Endothelial cell (in vitro differentiated cells): ENCODE measurements at places on chromosomes 3 and 15.
A peak's percentile ranks its signal among the peaks of the same experiment; 100 is the strongest.

DNA sequence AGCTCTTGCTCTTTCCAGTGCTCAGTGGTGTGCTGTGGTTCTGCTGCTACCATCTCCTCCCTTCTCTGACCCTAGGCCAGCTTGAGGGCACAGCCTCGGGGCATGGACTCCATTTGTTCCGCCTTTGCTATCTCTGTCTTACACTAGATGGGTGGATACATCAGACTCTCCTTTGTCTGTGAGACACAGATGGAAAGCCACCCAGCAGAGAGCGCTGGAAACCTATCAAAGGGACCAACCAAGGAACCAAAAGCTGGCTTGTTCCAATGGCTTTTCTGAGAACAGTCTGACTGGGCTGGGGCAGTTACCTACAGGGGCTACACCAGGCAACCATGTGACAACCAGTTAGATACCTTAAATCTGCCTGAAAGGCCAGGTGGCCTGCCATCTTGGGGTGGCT lies 63.8 kb downstream of the NPTN start:
- DNase-seq = no peak

DNA sequence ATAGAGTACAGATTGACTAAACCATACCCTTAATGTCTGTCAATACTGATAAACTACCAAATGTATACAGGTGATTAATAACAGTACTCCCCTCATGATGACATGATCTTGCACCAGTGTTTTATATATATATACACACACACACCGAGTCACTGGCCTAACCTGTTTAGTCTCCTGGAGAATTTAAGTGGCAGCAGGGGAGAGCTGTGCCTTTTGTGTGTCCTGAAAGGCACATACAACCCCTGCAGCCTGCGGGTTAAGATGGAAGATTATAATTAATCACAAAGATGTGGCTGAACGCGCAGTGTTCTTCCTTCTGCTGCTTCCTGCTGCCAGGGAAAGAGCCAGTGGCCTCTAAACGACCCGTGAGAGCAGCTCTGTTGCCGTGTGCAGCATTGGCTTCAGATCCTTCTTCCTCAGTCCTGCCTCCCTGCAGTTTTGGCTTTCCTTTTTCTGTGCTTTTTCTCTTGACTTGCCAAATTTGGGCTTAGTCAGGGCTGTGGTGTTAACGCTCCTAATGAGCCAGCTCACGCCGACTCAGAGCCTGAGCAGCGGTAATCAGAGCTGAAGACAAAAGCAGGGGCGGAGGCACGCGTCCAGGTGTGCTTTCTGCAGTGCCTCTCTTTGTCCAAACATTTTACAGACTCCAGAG lies 42.5 kb upstream of the UBE3A start:
- peak; percentile 19 for DNase-seq

DNA sequence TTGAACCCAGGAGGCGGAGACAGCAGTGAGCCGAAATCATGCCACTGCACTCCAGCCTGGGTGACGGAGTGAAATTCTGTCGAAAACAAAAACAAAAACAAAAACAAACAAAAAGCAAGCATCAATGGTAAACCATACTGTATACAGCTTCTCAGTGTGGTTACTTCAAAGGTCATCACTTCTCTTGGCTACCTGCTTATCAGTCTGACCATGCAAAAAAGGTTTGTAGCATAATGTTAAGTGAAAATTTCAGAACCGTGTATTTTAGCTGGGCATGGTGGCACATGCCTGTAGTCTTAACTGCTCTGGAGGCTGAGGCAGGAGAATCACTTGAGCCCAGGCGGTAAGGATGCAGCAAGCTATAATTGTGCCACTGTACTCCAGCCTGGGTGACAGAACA lies 4.2 kb downstream of the UBXN7 start:
- DNase-seq = no peak

GRCh38 chr15:70430069-70430468 lies 332.4 kb upstream of the TLE3 start:
- no peak for DNase-seq

DNA sequence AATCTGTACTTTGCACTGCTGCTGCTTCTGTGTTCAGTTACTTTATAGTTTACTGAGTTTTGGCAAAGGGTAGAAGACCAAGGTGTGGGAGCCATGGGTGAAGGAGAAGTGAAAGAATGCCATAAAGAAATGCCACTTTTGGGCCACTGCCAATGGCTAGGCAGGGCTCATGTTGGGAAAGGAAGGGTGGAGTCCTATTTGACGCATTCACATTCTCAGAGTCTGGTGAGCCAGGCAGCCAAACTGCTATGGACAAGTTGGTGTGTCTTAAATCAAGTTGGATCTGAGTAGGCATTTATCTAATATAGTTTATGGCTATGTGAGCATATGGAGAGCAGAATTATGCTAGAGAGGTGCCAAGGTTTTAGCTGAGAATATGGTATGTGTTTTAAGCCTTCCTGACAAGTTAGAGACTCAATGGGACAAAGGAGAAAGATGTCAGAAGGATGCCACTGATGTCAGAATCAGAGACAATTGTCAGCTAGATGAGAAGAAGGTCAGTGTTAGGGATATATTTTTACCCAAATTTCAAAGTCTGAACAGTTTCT lies 296.1 kb downstream of the AGBL1 start:
- DNase-seq = no peak

DNA sequence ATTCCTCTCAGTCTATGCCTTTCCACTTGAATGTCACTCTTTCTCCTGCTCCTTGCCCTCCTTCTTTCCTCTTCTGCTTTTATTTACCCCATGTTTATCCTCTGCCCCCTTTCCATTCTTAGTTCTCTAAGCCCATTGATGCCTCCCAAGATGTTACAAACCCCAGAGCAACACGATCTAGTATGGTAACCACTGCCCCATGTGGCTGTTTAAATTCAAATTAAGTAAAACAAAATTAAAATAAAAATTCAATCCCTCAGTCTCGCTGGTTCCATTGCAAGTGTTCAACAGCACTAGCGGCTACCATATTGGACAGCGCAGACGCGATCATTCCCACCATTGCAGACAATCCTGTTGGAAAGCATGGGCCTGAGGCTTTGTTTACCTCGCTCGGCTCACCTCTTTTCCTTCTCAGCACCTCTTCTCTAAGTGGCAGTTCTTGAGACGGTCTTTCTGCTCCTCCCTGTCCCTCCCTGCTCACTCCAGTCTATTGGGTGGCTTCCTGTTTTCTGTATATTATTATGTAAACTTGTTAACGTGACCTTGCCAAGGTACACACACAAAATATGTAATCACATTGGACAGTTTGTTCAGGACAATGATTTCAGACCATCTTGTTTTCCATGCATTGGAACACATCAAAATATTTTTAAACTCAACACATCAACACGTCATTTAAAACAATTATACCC lies 21.8 kb upstream of the CA12 start:
- no peak for DNase-seq

DNA sequence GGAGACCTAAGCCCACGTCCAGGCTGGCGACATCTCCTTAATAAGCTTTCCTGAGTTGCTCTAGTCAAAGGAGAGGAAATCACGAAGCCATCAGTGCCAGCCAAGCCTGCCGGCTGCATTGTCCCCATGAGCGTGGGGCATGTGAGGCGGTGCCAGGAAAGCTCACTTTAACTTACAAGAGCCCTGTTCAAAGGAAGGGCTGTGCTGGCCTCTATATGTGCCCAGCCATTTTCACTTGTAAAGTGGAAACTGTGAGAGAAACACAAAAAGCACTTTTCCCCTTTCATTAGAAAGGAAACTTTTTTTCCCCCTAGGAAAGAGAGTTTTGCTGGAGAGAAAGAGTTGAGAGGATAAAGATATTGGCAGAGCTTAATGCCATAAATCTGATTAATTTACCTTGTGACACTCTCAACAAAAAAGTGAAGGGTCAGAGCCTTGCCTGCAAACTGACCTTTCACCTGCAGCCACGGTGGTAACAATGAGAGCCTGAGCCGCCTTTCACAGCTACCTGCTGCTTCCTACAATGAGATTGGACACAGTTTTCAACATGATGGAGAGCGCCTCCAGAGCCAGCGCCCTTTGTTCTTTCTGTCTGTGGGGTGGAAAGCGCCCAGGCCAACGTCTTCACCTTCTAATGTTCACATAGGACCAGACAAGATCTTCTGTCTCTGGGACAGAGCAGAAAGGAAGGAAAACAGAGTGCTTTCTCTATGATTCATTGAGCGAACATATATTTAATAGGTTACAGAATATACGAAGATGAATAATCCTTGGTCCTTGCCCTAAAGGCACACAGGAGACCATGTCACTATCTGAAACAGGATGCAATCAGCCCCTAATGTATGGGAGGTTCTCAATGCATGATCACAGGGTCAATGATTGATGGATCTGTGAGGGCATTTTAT lies 233.1 kb upstream of the HES1 start:
- no peak for DNase-seq

DNA sequence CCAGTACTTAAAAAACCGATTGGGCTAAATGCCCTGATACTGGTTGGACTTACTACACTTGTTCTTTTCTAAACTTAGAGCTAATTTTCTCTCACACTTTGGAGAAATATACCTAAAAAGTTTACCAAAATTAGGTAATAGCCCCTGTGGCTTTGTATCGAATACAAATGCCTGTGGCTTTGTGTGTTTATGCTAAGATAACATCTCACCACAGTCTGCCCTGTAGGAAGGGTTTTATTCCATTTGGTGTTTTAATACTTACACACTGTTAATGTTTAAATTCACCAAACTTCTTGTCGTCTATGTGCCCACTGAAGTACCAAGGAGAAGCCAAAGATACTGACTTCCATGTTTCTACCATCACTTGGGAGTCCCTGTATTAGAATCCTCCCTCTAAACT lies 66.4 kb downstream of the BCHE start:
- no peak for DNase-seq

DNA sequence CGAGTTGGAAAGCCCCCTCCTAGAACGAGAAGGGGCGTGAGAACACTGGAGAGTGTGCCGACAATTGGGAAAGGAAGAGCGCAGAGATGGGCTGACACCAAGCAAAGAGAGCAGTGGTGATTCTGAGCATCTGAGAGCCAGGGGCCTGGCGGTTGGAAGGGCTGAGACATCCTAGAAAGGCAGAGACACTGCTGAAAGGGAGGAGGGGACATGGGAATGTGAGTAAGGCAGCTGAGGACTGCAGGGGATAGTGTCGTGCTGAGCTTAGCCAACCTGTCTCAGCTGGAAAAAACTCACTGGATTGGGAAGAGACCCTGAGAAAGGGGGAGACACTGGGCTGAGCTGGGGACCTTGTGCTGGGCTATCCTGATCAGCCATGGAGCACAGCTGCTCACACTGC lies 58.1 kb upstream of the SLC6A6 start:
- no peak for DNase-seq

GRCh38 chr3:101212730-101213129 lies 107.6 kb downstream of the IMPG2 start:
- no peak for DNase-seq

DNA sequence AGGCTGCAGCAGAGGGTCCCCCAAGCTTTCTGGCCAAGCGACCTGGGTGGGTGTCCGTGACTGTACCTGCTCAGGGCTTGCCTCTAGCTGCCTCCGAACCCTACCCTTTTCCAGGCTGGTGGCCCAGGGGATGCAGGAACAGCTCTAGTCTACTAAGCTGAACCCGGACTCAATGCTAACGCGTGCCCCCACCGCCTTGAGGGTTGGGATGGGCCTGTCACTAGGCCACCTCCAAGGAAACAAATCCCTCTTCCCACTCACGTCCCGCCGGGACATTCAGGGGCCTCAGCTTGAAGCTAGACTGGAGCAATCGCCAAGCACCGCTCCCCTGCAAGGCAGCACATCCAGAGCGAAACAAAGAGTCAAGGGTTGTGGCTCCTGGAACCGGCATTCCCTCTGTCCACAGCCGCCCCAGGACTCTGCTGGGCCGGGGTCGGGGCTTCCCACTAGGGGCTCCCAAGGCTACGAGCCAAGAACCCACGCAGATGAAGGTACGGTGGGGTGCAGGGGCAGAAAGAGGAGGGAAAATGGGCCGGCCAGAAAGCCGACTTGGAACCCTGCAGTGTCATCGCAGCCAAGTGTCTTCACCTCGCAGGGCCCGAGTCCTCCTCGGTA lies 2.9 kb downstream of the FBXL22 start:
- no peak for DNase-seq

DNA sequence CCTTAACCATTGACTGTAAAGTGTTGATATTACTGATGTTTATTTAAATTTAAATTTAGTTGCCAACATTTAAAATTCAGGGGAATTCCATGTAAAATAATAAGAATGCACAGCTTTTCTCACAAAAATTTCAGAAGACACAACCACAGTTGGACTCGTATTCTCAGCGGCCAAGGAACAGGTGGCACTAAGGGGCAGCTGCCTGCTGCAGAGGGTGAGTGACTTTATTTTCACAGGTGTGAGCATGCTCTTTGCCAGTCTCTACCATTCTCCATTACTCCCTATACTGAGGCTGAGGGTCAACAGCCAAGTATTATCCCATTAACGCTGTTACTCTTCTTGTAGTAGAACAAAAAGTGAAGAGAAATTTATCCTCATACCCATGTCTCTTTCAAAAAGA lies 92.1 kb upstream of the GADL1 start:
- no peak for DNase-seq

DNA sequence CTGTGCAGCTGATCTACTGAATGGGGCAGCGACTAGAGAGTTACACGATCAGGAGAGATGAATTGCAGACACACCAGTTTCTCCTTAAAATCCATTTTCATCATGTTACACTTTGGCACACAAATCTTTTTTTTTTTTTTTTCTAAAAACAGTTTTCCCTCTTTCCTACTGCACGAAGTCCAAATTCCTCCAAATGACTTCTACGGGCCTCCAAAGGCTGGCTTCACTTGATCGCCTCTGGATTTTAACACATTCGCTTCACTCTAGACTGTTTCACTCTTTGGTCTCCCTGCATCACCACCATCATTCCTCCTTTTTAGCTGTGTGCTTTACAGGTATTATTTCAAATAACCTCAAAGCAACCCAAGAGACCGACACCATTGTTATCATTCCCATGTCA lies 268.6 kb downstream of the RORA start:
- no peak for DNase-seq

GRCh38 chr3:37905346-37905745 lies 43.7 kb downstream of the CTDSPL start:
- DNase-seq = no peak

DNA sequence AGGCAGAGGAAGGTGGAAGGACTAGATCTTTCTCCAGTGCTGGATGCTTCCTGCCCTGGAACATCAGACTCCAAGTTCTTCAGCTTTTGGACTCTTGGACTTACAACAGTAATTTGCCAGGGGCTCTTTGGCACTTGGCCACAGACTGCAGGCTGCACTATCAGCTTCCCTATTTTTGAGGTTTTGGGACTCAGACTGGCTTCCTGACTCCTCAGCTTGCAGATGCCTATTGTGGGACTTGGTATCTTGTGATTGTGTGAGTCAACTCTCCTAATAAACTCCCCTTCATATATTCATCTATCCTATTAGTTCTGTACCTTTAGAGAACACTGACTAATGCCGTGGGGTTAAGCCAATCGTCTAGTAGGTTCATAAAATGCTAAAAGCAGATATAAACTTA lies 8.8 kb upstream of the B3GNT5 start:
- DNase-seq = no peak

DNA sequence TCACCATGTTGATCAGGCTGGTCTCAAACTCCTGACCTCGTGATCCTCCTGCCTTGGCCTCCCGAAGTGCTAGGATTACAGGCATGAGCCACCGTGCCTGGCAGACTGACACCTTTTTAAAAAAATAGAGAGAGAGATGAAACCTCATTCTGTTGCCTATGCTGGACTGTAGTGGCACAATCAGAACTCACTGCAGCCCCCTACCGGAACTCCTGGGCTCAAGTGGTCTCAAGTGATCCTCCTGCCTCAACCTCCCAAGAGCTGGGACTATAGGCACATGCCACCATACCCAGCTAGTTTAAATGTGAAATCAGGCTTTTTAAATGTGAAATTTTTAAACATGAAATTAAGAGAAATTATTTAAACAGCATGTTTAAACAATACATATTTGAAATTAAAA lies 265.2 kb upstream of the UBE2E1 start:
- no peak for DNase-seq
